ENCODE measurements at places on chromosomes 3 and 15.

DNA sequence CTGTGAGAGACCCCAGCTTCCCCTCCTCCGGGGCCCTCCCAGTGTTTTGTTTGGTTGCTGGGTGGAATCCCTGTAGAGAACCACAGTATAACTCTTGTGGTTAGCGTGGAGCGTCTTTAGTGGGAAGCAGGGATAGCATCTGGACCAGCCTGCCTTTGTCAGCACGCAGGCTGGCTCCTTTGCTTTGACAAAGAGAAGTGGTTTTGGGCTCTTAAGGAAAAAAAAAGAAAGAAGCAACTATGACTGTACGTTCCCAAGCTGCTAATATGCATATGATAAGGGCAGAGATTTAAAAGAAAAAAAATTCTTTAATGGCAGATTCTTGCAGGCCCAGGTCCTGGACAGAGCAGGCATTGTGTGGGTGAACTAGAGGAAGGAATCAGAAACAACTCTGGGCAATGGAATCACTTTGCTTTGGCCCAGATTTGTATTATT is 340.8 kb upstream of the CTDSPL start:
- DNase-seq = no peak

DNA sequence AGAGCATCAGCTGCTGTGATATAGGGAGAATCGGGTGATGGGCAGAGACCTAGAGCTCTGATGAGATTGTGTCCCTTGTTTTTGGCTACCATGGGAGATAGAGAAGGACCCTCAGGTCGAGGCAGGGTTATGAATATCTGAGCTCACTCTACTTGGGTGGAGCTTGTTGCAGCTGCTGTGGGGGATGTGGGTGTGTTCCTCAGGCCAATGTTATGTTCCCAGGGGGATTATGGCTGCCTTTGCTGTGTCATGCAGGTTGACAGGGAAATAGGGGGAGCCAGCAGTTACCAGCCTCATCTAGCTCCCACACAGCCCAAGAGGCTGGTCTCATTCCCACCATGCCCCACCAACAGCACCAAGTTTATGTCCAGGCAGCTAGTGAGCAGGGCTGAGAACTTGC is 131.5 kb downstream of the TRIM42 start:
- DNase-seq = no peak

- no peak for DNase-seq
These were observed 77.2 kb downstream of the LDHAL6B start for GRCh38 chr15:59283717-59284391.

GRCh38 chr15:56616551-56616950 is 116.8 kb downstream of the ZNF280D start:
- DNase-seq = no peak

DNA sequence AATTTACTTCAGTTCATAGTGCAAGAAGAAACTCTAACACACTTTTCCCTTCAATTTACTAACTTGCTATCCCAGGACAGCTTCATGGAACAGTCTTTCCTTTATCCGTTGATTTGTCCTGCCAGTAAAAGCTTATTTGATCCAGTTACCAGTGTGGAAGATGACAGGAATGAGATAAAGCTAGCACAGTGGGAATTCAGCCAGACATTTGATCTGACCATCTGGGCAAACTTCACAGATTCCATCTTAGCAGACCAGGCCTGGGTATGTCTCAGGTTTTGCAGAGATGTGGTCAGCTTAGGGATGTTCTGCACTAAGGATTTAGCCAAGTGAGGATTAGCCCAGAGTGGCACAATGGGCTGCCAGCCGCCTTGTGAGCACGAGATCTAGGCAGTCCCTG is 19.7 kb downstream of the CEMIP start:
- no peak for DNase-seq

GRCh38 chr15:27086149-27086548 is 115.2 kb downstream of the GABRG3 start:
- DNase-seq = no peak

GRCh38 chr3:119759962-119760361 is 21.9 kb upstream of the NR1I2 start:
- no peak for DNase-seq

- DNase-seq = no peak
These were observed 40.7 kb downstream of the GLCE start for GRCh38 chr15:69200832-69201745.

DNA sequence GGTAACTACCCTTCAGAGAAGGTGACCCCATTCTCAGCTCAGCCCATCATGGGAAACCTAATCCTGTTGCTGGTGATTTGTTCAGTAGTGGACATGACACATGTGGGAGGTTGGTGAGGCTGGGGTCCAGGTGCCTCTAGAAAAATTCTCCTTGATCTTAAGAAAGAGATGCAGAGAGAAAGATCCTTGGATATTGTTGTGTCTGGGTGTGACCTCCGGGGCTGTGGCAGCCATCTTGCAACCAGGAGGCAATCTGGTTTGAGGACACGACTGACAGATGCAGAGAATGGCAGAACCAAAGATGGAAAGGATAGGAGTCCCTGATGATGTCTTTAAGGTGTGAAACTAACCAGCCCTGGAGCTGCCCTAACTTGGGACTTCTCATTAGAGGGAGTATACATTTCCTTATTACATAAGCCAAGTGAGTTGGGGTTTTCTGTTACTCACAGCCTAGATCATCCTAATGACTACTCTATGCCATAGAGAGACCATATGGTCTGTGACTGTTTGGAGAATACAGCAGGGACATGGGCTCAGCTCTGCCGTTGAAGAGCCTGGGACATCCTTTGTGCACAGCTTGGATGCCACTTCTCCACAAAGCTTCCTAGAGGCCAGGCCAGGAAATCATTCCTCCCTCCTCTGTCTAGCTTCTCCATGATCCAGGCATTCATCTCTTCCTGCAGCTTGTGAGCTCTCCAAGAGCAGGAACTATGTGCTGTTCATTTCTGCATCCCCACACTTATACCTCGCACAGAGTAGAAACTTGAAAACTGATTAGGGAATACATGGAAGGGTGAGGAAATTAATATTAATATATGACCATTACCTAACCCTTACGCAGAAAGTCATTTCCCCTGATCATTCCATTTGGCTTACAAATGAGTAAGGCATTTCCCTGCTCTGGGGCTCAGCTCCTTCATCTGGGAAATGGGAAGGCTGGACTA is 45.9 kb downstream of the HRH1 start:
- no peak for DNase-seq

- no peak for DNase-seq
These were observed 621 bp downstream of the RGMA start for GRCh38 chr15:93088200-93088980.

- DNase-seq = no peak
These were observed 139.8 kb upstream of the PRR20G start for GRCh38 chr3:127427666-127428065.

DNA sequence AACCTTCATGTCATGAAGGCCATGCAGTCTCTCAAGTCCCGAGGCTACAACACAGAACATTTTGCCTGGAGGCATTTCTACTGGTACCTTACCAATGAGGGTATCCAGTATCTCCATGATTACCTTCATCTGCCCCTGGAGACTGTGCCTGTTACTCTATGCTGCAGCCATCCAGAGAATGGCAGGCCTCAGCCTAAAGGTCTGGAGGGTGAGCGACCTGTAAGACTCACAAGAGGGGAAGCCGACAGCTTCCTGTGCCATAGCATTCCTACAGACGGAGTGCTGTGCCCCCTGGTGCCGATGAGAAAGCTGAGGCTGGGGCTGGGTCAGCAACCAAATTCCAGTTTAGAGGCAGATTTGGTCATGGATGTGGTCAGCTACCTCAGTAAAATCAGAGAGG is 51.3 kb upstream of the CADPS start:
- DNase-seq = no peak

DNA sequence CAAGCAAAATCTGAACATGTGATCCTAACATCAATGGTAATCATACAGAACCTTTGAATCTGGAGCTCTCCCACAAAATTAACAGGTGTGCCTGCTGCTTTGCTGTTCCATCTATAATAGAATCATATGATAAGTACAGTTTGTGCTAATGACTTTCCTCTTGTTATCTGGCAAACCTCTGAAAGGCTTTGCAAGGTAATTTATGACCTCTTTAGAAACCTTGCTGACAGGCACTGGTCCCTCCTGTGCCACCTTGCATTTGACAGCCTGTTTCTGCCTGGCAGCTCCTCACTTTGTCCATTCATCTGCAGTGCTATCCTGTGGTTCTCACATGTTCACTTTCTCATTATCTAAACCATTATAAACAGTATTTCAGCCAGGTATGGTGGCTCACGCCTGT is 10.2 kb upstream of the HTR3C start:
- no peak for DNase-seq

DNA sequence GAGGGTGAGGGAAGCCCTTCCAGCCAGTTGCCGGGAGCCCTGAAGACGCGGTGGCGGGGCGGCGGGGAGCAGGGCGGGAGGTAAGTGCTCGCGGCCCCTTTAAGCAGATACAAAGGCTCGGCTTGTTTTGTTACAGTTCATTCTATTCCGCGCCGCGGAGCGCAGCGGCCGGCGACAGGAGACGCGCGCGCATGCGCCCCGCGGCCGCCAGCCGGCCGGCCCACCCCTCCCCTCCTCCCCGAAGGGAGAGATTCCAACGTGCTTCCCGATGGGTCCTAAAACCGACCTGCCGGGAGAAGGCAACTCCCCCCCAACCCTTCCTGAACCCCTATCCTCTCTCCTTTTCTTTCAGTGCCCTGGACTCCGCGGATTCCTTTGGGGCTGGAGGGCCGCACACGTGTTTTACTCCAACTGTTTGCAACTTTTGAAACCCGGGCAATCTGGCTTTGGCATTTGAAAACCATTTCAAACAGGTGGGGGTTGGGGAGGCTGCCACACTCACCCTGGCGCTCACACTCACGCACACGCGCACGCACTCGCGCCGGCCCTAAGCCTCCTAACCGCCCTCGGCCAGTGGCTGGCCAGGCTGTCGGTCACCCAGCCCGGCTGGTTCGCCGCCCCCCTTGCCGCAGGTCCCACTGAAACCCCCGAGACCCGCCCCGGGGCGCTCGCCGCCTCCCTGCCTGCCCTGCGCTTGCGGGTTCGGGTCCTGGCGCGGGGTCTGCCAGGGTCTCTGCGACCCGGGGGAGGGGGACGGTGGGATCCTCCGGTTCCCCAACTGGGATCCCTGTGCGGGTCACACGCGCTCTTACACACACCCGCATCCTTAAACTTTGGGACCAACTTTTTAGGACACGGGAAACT is at the start of gene MAGI1:
Gene MAGI1 (minus strand): TSS at position 193 of the 864 bp plus-strand sequence. CDS start 610 bp downstream, outside the sequence.
- no peak for DNase-seq

DNA sequence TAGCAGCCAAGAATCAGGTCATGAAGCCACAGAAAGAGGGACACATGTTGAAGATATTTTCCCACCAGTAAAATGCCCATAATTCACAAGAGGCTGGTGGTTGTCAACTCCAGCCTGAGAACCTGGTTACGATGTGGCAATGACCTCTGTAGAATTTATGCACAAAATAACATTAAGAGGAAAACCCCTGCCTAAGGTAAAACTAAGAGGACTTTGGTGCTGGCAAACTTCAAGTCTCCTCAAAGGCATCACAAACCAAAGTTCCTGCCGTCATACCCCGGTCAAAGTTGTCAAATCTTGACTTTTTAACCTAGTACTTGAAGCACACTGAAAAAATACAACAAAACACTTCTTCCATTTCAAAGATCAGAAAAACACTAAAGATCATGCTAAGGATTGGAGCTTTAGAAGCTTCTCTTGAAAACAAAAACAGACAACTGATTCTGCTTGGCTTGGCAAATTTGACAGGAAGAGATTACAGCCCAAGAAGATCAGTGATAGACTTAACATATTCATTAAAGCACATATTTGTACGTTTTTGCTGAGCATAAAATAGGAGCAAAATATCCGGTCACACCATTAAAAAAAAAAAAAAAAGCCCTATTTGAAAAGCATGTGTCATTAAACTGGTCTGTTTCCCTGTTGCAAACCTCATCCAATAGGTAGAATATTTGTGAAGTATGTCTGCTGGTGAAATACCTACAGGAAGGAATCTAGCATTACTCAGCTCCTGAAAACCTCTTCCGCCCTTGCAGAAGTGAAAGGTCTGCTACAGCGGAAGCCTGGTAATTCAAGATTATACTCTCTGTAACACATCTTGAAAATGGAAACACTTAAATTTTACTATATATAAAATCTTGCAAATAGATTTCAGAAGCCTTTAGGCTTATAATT is 22.8 kb downstream of the EIF4E3 start:
- no peak for DNase-seq

- no peak for DNase-seq
These were observed 50.0 kb upstream of the FMN1 start for GRCh38 chr15:33244471-33244870.

- no peak for DNase-seq
These were observed 54.3 kb upstream of the SMAD3 start for GRCh38 chr15:67010898-67011616.

GRCh38 chr15:69452692-69453521 is at the start of gene RPLP1:
TSS of gene RPLP1 (plus strand) at chr15:69452818. CDS start at chr15:69452949, 131 bp downstream.
- DNase-seq = peak; percentile 95

- peak; percentile 7 for DNase-seq
These were observed 170.0 kb upstream of the NDN start for GRCh38 chr15:23857028-23857641.

DNA sequence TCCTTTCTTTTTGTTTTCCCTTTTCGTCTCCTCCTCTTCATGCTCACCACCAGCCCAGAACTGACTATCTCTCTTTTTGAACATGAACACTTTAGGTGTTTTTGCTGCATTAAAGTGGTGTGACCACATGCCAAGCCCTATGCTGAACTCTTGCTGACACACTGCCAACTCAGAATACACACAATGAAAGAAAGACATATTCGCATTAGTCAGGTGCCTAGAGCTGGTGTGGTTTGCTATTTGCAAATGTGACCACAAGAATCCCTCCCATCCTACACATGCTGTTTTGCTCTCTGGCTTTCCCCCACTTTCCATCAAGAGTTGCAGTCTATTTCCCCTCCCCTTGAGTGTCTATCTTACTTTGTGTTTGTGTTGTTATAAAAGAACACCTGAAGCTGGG is 967.8 kb upstream of the CFAP20DC start:
- DNase-seq = no peak

DNA sequence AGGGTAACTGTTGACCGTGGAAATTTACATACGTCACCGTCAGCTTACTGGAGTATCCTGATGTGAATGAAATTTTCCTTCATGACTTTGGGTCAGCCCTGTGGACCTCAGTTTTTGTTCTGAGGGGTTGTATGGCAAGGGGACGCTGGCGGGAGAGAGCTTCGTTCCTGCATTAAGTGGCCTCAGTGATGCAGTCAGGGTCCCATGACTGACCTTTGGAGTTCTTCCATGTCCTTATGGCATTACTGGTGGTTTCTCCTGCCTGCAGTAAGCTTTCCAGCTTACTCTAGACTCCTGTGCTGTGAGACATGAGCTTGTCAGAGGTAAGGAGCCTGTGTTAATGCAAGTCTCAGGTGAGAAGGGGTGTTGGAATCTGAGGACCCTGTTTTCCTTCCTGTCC is 1.8 kb downstream of the CD276 start:
- DNase-seq = no peak

- DNase-seq = no peak
These were observed 1096.3 kb upstream of the CFAP20DC start for GRCh38 chr3:60146121-60146520.
